GM12892 (cell line): ENCODE measurements at places on chromosomes 5 and 9.

DNA sequence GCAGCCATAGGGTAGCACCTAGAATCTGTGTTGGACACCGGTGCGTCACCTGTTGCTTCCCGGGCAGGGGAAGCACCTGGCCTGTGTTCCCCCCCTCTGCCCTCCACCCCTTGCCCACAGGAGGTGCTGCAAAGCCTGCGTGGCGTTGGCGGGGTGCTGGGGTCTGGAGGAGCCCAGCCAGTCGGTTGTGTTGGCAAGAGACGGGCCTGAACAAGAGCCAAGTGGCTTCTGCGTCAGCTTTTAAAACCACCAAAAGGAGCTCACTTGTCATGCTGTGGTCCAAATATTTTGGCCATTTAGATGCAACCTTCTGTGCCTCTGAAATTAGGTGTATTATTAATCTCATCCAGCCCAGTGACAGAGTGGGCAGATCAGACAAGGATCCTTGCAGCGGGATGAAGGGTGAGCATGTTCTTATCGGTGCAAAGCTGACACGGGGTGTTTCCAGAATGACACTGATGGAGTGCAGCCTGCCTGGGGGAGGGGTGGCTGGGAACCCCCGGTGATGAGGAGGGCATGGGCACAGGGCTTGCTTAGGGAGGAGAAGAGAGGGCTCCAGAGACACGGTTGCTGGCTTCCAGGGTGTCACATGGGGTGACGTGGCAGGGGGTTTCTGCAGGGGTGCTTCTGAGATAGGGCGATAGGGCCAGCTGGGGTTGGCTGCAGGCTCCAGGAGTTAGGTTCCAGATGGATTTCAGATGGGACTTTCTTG is 9.7 kb upstream of the RXRA start:
- no peak for DNase-seq

DNA sequence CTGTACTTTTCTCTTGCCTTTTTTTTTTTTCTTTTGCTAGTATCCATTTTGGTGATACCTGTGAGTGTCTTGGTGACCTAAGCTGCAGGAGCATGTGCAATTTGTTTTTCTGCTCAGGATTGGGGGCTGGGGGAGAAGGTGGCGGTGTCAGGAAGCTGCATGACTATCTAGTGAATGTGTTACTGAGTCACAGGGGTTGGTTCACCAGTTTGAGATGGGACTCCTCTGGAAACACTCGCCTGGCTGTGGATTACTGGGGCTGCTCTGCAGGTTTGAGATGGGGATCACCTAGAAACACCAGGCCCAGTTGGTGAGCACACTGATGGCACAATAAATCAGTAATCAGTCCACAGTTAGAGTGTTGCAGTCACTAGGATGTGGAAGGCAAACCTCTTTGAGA is 447.9 kb downstream of the SPATA31D1 start:
- DNase-seq = no peak

DNA sequence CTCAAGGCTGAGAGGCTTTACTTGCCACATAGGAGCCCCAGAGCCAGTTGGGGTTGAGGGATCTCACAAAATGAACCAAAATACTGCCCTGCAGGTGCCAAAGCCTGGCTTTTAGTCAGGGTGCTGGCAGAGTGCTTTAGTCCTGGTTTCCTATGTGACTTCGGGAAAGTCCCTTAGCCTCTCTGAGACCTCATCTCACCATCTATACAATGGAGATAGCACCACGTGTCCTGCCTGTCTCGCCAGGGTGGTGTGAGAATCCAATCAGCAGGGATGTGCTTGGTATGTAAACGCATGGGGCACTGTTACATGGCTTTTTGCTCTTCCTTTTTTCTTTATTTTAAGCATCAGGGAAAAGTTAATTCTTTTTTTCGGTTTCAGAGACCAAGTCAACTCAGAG is 68.3 kb downstream of the SHB start:
- no peak for DNase-seq

DNA sequence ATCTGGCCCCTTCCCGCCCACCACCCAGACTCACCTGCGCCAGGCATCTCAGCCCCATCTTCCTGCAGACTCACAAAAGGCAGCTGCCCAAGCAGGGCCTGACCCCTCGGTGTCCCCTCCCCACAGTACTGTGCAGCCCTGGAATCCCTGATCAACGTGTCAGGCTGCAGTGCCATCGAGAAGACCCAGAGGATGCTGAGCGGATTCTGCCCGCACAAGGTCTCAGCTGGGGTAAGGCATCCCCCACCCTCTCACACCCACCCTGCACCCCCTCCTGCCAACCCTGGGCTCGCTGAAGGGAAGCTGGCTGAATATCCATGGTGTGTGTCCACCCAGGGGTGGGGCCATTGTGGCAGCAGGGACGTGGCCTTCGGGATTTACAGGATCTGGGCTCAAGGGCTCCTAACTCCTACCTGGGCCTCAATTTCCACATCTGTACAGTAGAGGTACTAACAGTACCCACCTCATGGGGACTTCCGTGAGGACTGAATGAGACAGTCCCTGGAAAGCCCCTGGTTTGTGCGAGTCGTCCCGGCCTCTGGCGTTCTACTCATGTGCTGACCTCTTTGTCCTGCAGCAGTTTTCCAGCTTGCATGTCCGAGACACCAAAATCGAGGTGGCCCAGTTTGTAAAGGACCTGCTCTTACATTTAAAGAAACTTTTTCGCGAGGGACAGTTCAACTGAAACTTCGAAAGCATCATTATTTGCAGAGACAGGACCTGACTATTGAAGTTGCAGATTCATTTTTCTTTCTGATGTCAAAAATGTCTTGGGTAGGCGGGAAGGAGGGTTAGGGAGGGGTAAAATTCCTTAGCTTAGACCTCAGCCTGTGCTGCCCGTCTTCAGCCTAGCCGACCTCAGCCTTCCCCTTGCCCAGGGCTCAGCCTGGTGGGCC is 1.9 kb downstream of the IL13 start:
- DNase-seq = no peak

GRCh38 chr9:109166771-109167601 is at the start of gene FRRS1L:
TSS of gene FRRS1L (minus strand) at chr9:109167249. CDS start at chr9:109167138, 111 bp downstream.
- no peak for DNase-seq

- DNase-seq = no peak
Measured at GRCh38 chr5:132279801-132280200, 14.4 kb upstream of the SLC22A4 start.

GRCh38 chr5:105767267-105767666 is 1903.5 kb downstream of the EFNA5 start:
- DNase-seq = no peak

DNA sequence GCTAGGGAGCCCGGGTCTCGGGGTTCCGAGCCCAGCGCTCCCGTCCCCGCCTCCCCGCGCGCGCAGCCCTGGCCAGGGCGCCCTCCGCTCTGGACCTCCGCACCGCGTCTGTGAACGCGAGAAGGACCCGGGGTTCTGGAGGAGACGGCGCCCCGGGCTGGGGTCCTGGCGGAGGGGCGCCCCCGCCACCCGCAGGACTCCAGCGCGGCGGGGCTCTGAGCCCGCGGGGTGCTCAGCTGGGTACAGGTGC is 431 bp downstream of the TMOD1 start:
- peak; percentile 51 for DNase-seq

DNA sequence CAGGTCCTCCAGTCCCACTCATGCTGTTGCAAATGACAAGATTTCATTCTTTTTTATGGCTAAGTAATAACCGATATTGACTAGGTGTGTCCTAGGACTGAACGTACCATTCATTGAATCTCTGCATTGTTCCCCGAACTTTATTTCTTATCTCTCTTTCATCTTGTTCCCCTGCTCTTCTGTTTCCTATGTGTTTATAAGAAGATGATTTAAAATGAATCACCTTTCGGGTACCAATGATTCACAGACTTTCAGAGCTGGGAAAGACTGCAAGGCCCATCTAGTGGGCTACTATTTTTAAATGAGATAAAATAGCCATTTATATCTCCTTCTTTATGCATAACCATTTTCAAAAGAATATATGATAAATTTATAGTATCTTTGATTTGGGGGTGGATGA is 133.0 kb downstream of the CDH18 start:
- DNase-seq = no peak
